ENCODE measurements at places on chromosomes 3 and 15.

GRCh38 chr15:71400294-71400693 is 285.0 kb downstream of the THSD4 start:
- DNase-seq, result no peak

GRCh38 chr3:173826901-173827609 is 429.5 kb downstream of the NLGN1 start:
- DNase-seq, result no peak

DNA sequence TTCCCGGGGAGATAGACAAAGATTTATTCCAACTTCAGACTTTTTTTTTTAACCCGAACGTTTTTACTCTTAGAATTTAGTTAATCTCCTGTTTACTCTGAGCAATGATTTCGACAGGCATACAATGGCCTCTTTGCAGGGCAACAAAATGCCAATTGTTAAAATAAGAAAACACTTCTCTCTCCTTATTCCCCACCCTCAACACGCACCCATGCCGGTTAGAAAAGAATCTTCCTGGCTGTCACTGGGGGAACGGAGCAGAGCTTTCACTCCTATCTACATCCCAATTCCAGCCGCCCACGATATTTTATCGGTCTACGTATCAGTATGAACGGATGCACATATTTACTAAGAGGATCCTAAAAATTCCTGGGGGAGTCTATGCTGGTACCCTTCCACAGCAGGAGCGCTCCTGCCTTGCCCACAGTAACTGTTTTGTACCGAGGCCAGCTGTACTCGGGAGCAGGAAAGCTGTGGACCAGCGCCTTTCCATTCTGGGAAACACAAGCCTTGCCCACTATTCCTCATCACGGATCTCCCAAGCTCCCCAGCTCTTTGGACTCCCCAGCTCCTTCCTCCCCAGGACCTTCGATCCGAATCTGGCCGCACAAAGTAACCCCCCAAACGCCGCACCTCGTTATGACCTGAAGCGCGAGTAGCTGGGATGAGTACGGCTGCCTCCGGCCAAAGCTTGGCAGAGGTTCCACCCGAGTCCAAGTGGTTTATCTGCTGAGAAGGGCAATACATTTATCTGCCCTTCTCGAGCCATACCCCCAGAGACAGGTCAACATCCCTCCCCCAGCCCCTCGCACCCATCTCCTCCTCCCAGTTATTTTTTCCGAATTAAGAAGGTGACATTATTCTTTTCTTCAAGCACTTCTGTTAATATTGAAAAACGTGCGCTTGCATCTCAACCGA is 2.2 kb upstream of the FOXB1 start:
- DNase-seq, result peak; percentile 26

GRCh38 chr3:143979813-143980212 is 8.2 kb downstream of the DIPK2A start:
- no peak for DNase-seq

DNA sequence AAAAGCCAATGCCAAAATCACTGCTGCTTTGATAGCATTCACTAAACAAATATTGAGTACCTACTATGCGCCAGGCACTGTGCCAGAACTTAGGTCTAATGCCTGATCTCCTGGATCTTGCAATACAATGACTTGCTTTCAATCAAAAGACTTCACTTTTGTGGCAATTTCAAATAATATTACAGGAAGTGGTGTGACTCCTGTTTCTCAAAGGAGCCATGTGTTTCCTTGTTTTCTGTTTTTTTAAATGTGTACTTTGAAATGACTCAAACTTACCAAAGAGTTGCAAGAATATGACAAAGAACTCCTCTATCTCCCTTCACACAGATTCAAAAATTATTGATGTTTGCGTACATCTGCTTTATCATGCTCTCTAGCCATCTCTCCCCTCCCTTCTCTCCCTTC is 18.3 kb downstream of the OSBPL10 start:
- DNase-seq, result no peak

DNA sequence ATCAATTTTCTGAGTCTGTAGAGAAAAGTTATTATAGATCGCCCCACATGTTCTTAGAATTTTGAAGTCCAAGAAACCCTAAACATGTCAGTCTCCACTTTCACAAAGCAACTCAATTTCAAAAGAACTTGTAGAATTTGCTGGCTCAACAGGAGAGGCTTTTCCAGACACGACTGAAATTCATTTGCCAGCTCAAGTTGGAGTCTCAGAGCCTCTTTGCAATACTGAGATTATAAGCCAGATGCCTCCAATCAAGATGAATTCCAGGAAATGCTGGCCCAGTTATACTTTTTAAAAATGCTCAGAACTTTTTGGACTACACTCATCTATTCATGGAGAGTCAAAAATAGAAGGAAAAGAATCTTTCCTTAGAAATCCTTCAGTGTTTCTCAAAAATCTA is 56.9 kb upstream of the NLGN1 start:
- no peak for DNase-seq

GRCh38 chr3:64046592-64046991 is 23.3 kb upstream of the PSMD6 start:
- no peak for DNase-seq

DNA sequence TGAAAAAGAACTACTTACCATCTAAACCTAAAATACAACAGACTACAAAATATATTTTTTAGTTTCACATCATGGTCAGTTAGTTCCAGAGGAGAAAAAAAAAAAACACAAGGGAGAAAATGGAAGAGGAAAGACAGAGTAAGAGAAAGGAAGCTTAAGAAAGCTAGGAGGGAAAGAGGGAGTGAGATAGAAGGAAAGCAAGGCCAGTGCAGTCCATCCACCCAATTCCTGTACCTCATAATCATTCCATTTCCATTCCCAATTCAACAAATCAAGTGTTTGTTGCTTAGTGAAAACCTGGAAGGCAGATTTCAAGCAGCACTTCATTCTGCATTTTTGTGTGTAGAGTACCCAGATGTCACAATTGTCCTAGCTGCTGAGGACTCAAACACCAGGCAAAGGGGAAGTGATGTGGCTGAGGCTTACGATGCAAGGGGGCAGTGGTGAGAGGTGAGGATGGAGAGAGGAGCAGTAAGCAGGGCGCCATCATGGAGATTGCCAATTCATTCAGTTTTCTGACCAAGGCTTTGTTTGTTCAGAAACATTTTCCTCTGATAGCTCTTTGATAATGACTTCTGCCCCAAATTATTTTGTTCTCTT is 83.6 kb upstream of the GSK3B start:
- DNase-seq, result no peak

- no peak for DNase-seq
These were observed 61.3 kb downstream of the PPARG start for GRCh38 chr3:12349895-12350811.

- no peak for DNase-seq
These were observed 826 bp downstream of the LRRC58 start for GRCh38 chr3:120348065-120348990.

- no peak for DNase-seq
These were observed 1106.0 kb downstream of the OTOL1 start for GRCh38 chr3:162602619-162603018.

GRCh38 chr15:39784638-39785037 is 2.0 kb upstream of the FSIP1 start:
- no peak for DNase-seq

- DNase-seq, result no peak
These were observed 6.2 kb upstream of the SSUH2 start for GRCh38 chr3:8650583-8651416.
